Occipital lobe (tissue), 3 donors: ENCODE measurements at places on chromosomes 1 and 21.

DNA sequence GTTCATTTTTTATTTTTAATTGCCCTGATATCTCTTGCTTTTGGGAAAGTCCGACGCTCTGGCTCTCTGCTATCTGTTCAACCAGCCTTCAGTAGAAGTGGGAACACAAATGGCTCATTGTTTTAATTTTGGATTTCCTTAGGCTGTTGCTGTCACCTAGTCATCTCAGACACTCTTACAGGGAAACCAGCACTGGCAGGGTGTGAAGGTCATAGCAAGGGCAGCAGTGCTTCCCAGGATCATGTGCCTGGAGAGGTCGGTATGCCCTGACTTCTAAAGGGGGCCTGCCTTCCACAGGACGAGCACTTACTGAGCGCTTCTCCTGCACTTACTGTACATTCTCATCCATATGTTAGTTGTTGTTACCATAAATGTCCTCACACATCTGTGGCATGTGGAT is 224.2 kb downstream of the DISC1 start:
- no peak for DNase-seq

DNA sequence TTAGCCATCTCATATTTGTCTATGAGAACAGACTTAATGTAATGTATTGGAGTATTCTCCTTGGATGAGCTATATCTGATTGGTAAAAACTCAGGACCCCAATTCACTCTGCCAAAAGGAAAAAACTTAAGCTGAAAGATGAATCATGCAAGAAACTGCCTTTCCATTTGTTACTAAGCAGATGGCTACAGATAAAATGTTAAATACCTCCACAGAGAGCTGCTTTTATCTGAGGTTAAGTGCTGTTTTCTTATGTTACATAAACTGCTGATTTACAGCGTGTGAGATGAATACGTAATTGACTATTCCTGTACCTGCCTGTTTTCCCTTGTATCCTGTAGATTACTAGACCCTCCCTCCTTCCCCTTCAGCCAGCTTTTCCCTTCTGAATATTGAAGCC is 49.3 kb downstream of the CLCA4 start:
- no peak for DNase-seq

DNA sequence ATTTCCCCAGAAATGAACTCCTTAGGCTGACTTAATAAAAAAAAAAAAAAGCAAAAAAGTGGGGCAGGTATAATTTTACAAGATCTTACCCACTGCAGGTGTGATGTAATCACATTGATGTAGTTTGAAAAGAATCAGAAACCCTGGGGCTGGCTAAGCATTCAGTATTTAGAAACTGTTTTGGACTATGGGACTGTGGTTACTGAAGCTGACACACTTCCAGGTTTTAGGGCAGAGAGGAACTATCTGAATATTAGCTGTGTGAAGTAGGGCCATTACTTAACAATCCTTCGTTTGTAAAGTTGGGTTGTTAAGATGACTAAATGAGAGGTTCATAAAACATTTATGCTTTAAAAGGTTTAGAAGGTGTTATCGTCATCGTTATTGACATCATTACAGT is 165.3 kb downstream of the FASLG start:
- no peak for DNase-seq

DNA sequence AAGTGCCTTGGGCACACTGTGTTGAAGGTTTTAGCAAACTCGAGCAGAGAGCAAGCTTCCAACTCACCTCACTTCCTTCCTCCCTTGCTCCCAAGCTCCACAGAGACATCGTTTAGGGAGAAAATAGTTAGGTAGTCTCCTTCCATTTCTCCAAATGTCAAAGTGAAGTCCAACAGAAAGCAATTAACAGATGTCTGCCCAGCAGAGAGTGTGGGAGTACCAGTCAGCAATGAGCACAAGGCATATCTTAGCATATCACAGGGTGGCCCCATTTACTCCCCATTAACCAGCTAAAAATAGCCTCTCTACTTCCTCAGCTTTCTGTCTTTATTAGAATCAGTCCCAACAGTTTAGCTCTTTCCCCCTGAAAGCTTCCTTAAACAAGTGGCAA is 334.2 kb upstream of the CAMK1G start:
- DNase-seq, result no peak
